ENCODE measurements at places on chromosomes 16 and 17. TPM values are rescaled to one million over a fixed set of nuclear protein-coding genes. Genes with fewer than 3 reads are reported as not detected.

Gene ABCC11
- 0.09 TPM for total RNA-seq

Gene RNF112
- 1.2 TPM for total RNA-seq

Gene PLXDC1
- total RNA-seq, result 0.84 TPM

Gene CHP2
- not detected for total RNA-seq

Gene DOC2B
- total RNA-seq, result 1.0 TPM

Gene CD300LF
- not detected for total RNA-seq

Gene CDC6
- total RNA-seq, result 104 TPM

Gene KCNAB3
- total RNA-seq, result 19.9 TPM

Gene KRT24
- total RNA-seq, result not detected

Gene NACA2
- not detected for total RNA-seq

Gene NPIPB9
- total RNA-seq, result 3.7 TPM

Gene SLC38A8
- not detected for total RNA-seq

Gene BRIP1
- 31.4 TPM for total RNA-seq

Gene CRYBA1
- 2.4 TPM for total RNA-seq

Gene CCL8
- not detected for total RNA-seq

Gene MPG
- 47.7 TPM for total RNA-seq

Gene FBXW10
- 0.20 TPM for total RNA-seq

Gene MPV17L
- total RNA-seq, result 4.9 TPM

Gene DPEP3
- not detected for total RNA-seq

Gene TMEM88
- total RNA-seq, result 6.7 TPM

Gene KRT12
- total RNA-seq, result not detected

Gene DYNLRB2
- not detected for total RNA-seq

Gene VWA3A
- not detected for total RNA-seq

Gene KRT15
- total RNA-seq, result not detected

Gene C16orf46
- total RNA-seq, result 2.1 TPM

Gene MEOX1
- 1.1 TPM for total RNA-seq

Gene FOXO3B
- total RNA-seq, result 25.8 TPM

Gene NHLRC4
- 0.86 TPM for total RNA-seq

Gene AIPL1
- total RNA-seq, result not detected

Gene SOX9
- 36.9 TPM for total RNA-seq

Gene SNX20
- total RNA-seq, result not detected

Gene CACNA1H
- total RNA-seq, result 10.7 TPM

Gene CACNG4
- total RNA-seq, result 38.4 TPM

Gene PALB2
- 26.6 TPM for total RNA-seq

Gene AOC2
- total RNA-seq, result 3.2 TPM

Gene PLCG2
- total RNA-seq, result 0.93 TPM

Gene TBC1D3I
- 0.96 TPM for total RNA-seq

Gene KRTAP1-1
- not detected for total RNA-seq

Gene CSH1
- not detected for total RNA-seq

Gene MMD
- total RNA-seq, result 46.6 TPM

Gene MAF
- 4.1 TPM for total RNA-seq

Gene PRSS36
- total RNA-seq, result 1.1 TPM

Gene MSLN
- total RNA-seq, result not detected

Gene CD79B
- total RNA-seq, result 0.86 TPM

Gene KRT27
- total RNA-seq, result not detected

Gene CACNG1
- total RNA-seq, result 0.32 TPM

Gene ABCC3
- total RNA-seq, result not detected

Gene FNDC8
- not detected for total RNA-seq

Gene IL34
- total RNA-seq, result 0.16 TPM

Gene NPIPA1
- total RNA-seq, result 171 TPM

Gene OTOP2
- not detected for total RNA-seq

Gene TMIGD1
- total RNA-seq, result not detected

Gene IKZF3
- total RNA-seq, result not detected

Gene MRPL58
- total RNA-seq, result 35.3 TPM

Gene DYNLL2
- 95.9 TPM for total RNA-seq

Gene SALL1
- 85.7 TPM for total RNA-seq

Gene ATP6V0A1
- 59.4 TPM for total RNA-seq

Gene GPR139
- total RNA-seq, result not detected

Gene CPHXL2
- total RNA-seq, result not detected
